ENCODE measurements at places on chromosomes 5 and 9. TPM values are rescaled to one million over a fixed set of nuclear protein-coding genes. Genes with fewer than 3 reads are reported as not detected.

The FBP2 gene
- total RNA-seq = not detected

The ROR2 gene
- total RNA-seq = 0.11 TPM

The LHFPL2 gene
- 1.8 TPM for total RNA-seq

The SH3RF2 gene
- 0.50 TPM for total RNA-seq

The TMEM174 gene
- total RNA-seq = not detected

The LRRTM2 gene
- not detected for total RNA-seq

The GABRG2 gene
- not detected for total RNA-seq

The TRPM3 gene
- not detected for total RNA-seq

The PCDHGC5 gene
- 0.17 TPM for total RNA-seq

DNA sequence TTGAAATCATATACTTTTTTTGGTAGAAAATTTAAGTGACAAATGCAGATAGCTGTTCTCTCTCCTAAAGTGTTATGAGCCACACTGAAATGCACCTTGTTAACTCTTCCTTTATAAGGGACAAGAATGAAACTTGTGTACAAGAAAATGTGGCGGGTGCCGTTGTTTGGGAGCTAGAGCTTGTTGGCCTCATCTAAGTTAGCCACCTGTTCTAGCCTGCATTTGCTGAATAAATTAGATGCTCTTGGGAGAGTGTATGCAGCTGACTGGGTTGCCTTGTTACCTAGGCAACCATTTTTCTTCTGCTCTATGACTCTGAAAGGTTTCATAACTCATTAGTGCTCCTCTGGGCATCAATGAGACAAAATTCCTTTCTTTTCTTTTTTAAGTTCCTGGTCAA, 174.3 kb downstream of the TAF11L14 start:
- H3K36me3 ChIP-seq = peaks cover 5% of the 10 kb centered on the region
- DNase-seq = no peak
- no peaks in the 10 kb centered on the region for H3K4me1 ChIP-seq

- H3K27me3 ChIP-seq = peaks cover 6% of the 10 kb centered on the region
- H3K27ac ChIP-seq = no peak overlapping the region
- no peak for DNase-seq
- no peaks in the 10 kb centered on the region for H3K4me1 ChIP-seq
Measured at GRCh38 chr9:86126998-86127972, 27.9 kb upstream of the GOLM1 start.

DNA sequence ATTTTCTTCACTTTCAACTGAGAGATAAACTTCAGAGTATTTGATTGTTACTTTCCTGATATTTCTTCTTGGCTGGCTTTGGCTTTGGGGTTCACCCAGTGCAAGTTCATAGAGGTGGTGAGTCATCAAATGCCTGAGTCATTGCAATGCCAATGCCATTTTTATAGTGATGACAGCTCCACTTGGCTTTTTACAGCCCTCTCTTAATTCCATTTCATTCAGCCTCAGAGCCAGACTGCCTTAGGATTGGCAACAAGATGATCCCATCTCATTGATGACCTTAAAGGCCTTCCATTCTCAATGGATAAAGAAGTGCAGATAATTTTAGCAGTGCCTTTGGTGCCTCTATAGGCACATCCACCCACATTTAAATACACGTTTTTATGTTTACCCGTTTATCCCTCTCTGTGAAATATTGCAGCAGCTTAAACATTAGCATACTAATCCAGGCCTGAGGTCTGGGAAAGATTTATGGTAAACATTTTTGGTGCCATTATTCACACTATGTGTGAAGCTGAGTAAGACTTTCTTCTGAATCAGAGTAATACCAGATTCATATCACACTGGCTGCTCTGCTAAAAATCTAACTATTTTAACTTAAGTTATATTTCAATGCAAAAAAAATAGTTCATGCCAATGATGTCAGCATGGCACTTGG, 88.9 kb upstream of the TYRP1 start:
- no peaks in the 10 kb centered on the region for H3K36me3 ChIP-seq
- H3K4me1 ChIP-seq = no peaks in the 10 kb centered on the region
- no peak for DNase-seq
- no peak overlapping the region for H3K27ac ChIP-seq

GRCh38 chr5:90554358-90555006, 4.1 kb upstream of the ADGRV1 start:
- H3K36me3 ChIP-seq = no peaks in the 10 kb centered on the region
- peaks cover 42% of the 10 kb centered on the region for H3K27me3 ChIP-seq
- no peak overlapping the region for H3K27ac ChIP-seq
- peaks cover 5% of the 10 kb centered on the region for H3K4me1 ChIP-seq
- no peak overlapping the region for H3K4me3 ChIP-seq
- no peak for DNase-seq

GRCh38 chr5:39730699-39731098, 305.9 kb upstream of the DAB2 start:
- no peak overlapping the region for H3K4me3 ChIP-seq
- no peak overlapping the region for H3K27ac ChIP-seq
- H3K27me3 ChIP-seq = peaks cover 11% of the 10 kb centered on the region

GRCh38 chr5:135158314-135158697, 124.3 kb upstream of the PITX1 start:
- H3K27ac ChIP-seq = no peak overlapping the region
- no peak overlapping the region for H3K4me3 ChIP-seq
- peaks cover 18% of the 10 kb centered on the region for H3K27me3 ChIP-seq
- DNase-seq = no peak
- H3K4me1 ChIP-seq = no peaks in the 10 kb centered on the region
- H3K36me3 ChIP-seq = peaks cover 9% of the 10 kb centered on the region

DNA sequence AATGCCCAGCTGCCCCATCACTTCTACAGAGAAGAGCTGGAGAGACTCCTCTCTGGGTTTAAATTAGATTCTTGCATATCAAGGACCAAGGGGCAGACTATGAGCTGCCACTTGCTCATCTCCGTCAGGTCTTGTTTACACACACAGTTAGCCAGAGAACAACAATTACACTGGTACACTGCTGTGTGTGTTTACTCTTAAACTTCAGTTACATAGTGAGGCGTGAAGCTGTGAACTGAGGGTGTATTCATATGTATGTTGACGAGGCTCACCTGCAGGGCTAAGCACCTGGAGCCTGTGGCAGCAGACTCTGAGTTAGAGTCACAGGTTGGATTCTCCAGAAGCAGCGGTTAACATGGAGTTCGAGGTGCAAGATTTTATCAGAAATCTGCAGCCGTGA, 155.4 kb upstream of the ANKH start:
- DNase-seq = no peak
- no peaks in the 10 kb centered on the region for H3K4me1 ChIP-seq
- peaks cover 54% of the 10 kb centered on the region for H3K27me3 ChIP-seq
- H3K36me3 ChIP-seq = no peaks in the 10 kb centered on the region

DNA sequence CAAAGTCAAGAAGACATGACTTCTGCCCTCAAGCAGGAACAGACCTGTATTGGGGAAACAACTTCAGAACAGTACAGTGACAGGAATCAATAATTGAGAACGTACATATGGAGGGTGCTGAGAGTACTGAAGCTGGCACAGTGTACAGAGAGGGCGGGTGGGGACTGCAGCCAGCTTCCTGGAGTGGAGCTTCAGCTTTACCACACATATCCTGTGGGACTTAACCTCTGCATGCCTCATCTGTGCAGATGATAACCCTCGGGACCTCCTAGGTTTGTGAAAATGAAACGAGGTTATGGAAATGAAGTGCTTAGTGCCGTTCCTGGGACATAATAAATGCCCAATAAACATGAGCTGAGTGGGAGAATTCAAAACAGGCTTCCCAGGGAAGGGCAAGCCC, 22.1 kb upstream of the RARS1 start:
- no peaks in the 10 kb centered on the region for H3K4me1 ChIP-seq
- H3K4me3 ChIP-seq = no peak overlapping the region

DNA sequence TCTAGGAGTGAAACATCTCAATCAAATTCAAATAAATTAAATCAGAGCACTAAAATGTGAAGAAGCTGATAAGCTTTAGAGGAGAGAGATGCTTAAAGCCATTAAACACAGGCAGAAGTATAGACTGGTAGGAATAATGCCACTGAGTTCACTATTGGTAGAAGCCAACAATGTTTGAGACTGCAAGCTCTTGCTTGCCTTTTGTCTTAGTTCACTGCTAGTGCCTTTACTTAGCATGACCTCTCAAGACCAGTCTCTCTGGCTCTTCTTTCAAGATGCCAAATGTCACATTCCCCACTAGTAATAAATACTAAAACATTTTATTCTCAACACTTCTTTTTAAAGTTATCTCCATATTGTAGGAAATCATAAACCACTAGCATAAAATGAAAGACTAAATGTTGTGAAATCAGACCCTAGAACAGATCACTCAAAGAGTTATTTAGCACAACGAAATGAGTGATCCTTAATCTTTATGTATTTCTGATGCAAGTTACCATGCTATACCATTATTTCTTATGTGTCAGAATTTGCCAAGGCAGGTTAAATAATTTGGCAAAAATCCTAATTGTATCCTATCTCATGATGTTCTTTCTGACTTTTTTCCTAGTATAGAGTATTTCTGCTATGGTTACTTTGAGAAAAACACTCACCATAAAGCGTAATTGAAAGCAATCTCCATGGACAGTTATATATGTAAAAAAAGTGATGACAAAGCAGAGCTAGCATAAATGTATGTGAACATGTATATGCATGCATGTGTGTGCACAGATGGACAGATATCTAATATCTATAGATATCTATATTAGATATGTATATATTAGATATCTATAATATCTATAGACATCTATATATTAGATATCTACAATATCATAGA, 57.5 kb downstream of the PJA2 start:
- peaks cover 20% of the 10 kb centered on the region for H3K4me1 ChIP-seq
- H3K27me3 ChIP-seq = no peaks in the 10 kb centered on the region
- H3K4me3 ChIP-seq = no peak overlapping the region

GRCh38 chr9:69175486-69175885, 1.4 kb downstream of the TJP2 start:
- peaks cover 12% of the 10 kb centered on the region for H3K27me3 ChIP-seq
- no peak for DNase-seq
- H3K27ac ChIP-seq = peak overlapping the region; percentile 71
- H3K4me3 ChIP-seq = peak overlapping the region; percentile 88
- H3K36me3 ChIP-seq = no peaks in the 10 kb centered on the region
- H3K4me1 ChIP-seq = peaks cover 30% of the 10 kb centered on the region

- H3K27ac ChIP-seq = no peak overlapping the region
- H3K4me1 ChIP-seq = peaks cover 13% of the 10 kb centered on the region
- no peak for DNase-seq
- H3K27me3 ChIP-seq = peaks cover 5% of the 10 kb centered on the region
Measured at GRCh38 chr5:137891849-137892248, 2.6 kb downstream of the PKD2L2 start.

- H3K4me1 ChIP-seq = peaks cover 28% of the 10 kb centered on the region
- H3K27me3 ChIP-seq = no peaks in the 10 kb centered on the region
- no peaks in the 10 kb centered on the region for H3K36me3 ChIP-seq
- no peak for DNase-seq
- H3K27ac ChIP-seq = no peak overlapping the region
Measured at GRCh38 chr9:91241909-91242308, 119.8 kb downstream of the AUH start.

DNA sequence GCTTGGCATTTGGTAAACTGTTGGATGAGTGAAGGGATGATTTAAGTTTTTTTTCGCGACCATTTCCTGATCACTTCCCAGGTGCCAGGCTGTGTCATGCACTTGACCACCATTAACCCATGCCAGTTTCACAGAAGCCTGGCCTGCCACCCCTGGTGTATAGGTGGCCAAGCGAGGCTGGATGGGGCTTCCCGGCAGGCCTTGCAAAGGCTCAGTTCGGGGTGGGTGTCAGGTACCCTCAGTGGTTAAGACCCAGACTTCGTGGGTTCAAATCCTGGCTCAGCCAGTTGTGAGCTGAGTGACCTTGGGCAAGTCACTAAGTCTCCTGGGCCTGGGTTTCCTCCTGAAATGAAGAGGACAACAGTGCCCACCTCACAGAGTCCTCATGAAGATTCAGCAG, 2.3 kb downstream of the MED22 start:
- H3K36me3 ChIP-seq = peaks cover 28% of the 10 kb centered on the region
- H3K27me3 ChIP-seq = no peaks in the 10 kb centered on the region
- peak overlapping the region; percentile 91 for H3K4me3 ChIP-seq
- H3K27ac ChIP-seq = no peak overlapping the region
- DNase-seq = no peak

DNA sequence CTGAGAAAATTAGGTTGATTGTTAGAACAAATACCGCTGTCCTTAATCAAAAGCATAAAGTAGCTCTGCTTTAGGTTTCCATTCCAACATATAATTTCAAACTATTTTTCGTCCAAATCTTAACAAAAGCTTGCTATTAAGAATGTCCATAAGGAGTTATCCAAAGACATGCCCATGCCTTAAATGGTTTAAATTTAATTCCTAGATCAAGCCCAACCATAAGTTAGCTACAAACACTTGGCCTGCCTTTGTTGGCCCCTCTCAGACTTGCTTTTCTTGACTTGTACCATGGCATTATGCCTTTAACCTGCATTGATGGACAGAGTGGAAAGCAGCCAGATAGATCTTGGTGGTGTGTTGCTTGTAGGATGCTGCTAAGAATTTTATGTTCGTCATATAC, 8.8 kb downstream of the GARNL3 start:
- no peak for DNase-seq
- no peak overlapping the region for H3K27ac ChIP-seq
- H3K4me3 ChIP-seq = no peak overlapping the region
- no peaks in the 10 kb centered on the region for H3K27me3 ChIP-seq

DNA sequence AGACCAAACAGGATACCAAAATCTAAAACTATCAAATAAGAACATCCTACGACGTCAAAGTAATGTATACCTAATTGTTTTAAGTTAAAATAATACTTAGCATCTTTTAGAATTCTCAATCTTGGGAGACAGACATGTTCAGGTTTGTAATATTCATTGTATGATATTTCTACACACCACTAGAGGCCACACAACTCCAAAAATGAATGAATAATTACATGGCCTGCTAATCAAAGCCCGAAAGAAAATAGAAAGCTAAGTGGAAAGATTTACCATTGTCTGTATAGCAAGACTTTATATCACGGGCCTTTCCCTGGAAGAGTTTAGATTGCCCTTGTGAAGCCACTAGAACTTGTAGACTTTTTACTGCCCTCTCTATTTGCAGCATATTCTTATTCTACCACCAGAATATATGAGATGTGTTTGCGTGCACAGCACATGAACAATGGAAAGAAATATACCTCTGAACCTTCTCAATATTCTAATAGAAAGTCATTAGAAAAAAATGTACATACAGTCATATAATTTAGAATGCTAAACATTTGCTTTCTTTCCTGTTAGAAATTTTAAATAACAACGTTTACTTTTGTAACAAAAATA, 380.1 kb upstream of the NUDT12 start:
- no peak overlapping the region for H3K4me3 ChIP-seq
- H3K4me1 ChIP-seq = no peaks in the 10 kb centered on the region
- DNase-seq = no peak
